ENCODE measurements at places on chromosomes 7 and 10.

DNA sequence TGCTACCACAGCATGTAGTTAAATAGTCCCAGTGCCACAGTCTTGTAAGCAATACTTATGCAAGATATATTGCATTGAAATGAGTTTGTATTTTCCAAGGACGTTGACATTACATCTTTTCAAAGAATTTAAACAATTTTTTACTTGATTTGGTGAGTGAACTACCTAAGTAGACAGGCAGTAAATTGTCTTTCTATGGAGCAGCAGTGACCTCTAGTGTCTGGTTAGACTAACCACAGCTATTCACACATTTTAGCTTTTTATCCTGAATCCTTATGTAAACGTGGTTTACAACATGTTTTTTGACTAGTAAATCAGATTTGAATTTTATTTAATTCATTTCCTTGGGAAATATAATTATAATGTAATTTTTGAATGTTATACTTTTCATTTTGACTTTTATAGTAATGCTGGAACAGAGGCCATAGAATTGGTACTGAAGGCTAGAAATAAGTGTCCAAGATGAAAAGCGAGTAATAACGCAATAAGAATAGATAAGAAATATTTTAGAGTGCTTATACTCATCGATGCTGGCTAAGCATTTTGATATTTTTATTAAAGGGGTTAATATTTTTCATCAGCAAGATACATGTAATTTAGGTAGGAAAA is 5.6 kb downstream of the LRRTM3 start:
- DNase-seq: no peak

DNA sequence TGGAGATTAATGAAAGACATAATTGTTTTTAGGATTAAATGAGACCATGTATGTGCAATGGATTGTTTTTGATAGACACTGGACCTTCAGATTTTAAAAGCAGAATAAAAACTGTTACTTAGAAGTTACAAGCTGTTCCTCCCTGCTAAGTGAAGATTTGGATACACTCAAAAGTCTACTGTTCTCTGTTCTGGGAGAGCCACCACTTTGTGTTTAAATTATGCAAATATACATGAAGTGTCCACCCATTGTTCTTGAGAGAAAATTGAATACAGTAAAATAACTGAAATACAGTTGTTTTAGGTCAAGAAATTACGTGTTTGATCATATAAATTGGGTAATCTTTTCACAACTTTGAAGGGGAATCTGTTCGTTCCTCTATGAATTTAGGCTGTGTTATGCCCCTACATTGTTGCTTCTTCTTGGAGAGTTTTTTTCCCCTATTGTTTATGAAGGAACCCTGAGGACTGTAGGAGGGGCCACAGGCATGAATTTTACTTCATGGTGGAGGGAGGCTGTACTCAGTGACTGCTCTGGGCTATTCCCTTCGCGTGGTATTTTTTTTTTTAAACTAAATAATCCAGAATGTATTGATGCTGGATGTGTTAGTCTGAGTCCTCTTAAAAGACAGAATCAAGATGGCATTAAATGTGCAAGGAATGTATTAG is 18.6 kb upstream of the VCL start:
- DNase-seq: no peak

- DNase-seq: no peak
Observed at GRCh38 chr10:92742331-92743228, 52.8 kb downstream of the HHEX start.

- DNase-seq: no peak
Observed at GRCh38 chr7:18655506-18655905, 160.0 kb downstream of the HDAC9 start.

- DNase-seq: no peak
Observed at GRCh38 chr7:90657481-90657880, 61.4 kb downstream of the CDK14 start.

- no peak for DNase-seq
Observed at GRCh38 chr10:72173619-72174296, 42.1 kb upstream of the ANAPC16 start.

GRCh38 chr10:15387021-15387420 is 15.9 kb upstream of the FAM171A1 start:
- no peak for DNase-seq

DNA sequence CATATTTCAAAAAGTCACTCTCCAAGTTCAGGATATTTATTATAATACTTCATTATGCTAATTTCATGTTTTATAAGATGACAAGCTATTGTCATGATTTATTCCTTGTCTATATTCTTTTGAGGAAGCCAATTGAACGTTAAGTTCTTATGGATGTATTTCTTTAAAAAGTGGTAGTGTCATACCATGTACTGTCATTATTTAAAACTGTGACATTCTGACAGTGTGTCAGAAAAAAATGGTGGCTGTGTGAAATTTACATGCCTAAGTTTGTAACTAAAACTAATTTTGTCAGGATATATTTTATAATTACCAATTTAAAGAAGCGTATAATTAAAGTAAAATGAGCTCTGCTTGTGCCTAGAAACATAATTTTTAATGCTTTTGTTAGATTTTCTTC is 158.9 kb upstream of the HDAC9 start:
- no peak for DNase-seq

GRCh38 chr7:111264981-111265380 is 174.1 kb downstream of the LRRN3 start:
- no peak for DNase-seq

- peak; percentile 42 for DNase-seq
Observed at GRCh38 chr10:69801094-69801433, 642 bp upstream of the COL13A1 start.

- DNase-seq: no peak
Observed at GRCh38 chr10:61860964-61861758, 40.3 kb upstream of the ARID5B start.

GRCh38 chr7:35549781-35550180 is 145.2 kb downstream of the HERPUD2 start:
- DNase-seq: no peak

DNA sequence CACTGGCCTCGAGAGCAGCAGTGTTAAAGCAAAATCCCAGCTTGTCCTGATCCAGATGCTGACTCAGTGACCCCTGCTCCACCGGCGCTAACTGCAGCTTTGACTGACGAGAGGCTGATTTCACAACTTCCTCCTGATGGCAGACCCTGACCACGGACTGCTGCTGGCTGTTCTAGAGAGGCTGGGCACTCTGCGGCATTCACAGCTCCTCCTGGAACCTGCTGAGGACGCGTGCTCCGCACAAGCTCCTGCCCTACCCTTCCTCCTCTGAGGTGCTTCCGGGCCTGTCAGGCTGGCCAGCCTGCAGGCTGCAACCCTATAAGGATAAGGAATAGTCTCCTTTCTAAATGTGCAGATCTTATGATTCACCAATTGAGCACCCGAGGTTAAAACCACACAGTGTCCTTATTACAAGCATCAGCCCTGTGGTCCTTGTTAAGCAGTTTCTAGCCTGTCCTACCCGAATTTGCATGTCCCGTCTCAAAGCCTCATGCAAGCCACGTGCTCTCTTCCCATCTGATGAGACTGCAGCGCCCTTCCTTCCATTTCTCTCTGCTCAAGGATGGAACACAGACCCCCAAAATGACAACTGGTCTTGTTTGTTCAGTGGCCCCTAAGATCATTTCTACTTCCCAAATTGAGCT is 35.5 kb upstream of the NCAPG2 start:
- no peak for DNase-seq

- DNase-seq: no peak
Observed at GRCh38 chr10:34399013-34399412, 416.1 kb downstream of the PARD3 start.

DNA sequence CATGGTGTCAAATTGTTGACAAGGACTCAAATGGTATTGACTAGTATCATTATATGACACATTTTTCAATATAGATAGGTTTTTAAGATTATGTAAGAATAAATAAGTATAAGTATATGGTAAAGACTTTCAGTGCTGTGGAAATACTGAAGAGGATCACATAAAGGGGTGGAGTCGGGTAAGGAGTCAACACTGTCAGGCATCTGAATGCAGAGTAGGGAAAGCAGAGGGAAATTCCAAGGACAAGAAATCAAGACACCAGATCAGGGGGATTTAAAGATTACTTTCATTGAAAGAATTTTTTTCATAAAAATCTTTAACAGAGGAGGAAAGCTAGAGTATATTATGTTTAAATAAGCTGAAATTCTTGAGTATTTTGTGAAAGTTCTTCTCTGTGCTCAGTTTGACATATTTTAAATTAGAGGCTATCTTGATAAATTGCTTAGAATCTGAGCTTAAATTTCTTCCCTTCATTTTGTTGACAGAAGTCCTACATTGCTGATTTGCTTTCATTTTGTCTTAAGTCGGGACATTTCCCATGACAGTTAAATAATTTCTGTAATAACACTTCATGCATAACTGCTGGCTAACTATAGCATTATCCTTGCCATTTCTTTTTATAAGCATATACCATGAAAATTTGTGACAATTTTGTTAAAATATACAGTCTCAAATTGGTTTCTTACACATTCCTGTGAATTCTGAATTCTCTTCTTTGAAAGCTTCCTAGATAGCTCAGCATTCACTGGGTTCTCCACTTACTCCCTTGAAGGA is 244.3 kb downstream of the PRKG1 start:
- DNase-seq: no peak

- DNase-seq: no peak
Observed at GRCh38 chr7:99221866-99222265, 14.0 kb upstream of the KPNA7 start.

DNA sequence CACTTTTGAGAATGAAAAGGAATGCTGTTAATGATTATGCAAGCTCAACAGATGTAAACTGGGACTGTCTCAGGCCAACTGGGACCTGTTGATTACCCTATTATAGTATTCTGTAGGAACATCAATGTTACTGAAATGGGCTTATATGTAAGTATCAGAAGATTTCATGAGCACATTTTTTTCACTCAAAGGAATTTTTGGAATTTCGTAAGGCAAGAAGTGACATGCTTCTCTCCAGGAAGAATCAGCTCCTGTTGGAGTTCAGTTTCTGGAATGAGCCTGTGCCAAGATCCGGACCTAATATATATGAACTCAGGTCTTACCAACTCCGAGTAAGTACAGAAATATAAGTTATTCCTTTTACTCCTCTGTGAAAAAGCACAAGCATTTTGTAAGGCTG is 19.2 kb downstream of the NIPSNAP2 start:
- no peak for DNase-seq

DNA sequence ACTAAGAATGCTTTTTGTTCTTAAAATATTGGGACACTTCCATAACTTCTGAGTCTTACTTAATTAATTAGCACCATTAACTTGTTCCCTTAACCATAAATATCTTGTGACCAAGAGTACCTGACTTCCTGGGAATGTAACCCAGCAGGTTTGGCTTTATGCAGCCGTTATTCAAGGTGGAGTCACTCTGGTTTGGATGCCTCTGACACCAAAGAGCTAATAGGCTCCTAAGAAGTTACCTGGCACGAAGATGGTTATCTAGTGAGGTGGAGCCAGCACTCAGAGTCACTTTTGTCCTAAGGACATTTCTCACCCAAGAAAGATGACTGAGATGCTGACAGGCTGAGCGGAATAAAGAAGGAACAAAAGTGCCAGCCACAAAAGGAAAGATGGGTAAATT is 172.3 kb downstream of the C1GALT1 start:
- no peak for DNase-seq

DNA sequence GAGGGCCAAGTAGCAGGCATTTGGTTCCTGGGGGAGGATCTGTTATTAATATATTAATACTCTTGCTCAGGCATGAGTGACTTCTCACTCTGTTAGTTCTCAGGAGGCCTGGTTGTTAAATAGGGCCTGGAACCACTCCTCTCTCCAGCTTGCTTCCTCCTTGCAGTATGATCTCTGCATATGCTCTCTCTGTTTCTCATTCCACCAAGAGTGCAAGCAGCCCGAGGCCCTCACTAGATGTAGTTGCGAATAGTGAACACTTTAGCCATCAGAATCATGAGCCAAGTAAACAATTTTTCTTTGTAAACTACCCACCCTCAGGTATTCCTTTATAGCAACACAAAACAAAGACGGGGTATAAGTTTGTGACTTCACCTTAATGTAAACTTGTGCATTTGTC is 784.3 kb downstream of the DNAJB9 start:
- DNase-seq: no peak

GRCh38 chr10:132446661-132447445 is 49.9 kb downstream of the PWWP2B start:
- DNase-seq: peak; percentile 68

DNA sequence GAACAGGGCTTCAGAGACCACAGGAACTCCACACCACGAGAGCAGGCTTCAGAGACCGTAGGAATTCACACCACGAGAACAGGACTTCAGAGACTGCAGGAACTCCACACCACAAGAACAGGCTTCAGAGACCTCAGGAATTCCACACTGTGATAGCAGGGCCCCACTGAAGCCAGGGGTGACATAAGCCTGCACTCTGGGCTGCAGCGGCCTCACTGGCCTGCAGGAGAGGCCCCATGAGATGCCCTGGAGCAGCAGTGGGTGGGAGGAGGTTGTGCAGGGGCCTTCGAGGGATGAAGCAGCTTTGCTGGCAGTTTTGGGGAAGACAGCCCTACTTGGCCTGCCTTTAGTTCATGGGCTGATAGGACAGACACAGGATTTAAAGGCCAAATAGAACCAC is 614.7 kb downstream of the PTPRN2 start:
- no peak for DNase-seq

GRCh38 chr7:14635955-14636354 is 266.6 kb downstream of the DGKB start:
- no peak for DNase-seq

GRCh38 chr10:109922976-109923921 is at the start of gene XPNPEP1:
Gene XPNPEP1, minus strand, starts transcription at chr10:109923511. Its CDS starts 78 bp downstream, at chr10:109923433.
- peak; percentile 73 for DNase-seq

DNA sequence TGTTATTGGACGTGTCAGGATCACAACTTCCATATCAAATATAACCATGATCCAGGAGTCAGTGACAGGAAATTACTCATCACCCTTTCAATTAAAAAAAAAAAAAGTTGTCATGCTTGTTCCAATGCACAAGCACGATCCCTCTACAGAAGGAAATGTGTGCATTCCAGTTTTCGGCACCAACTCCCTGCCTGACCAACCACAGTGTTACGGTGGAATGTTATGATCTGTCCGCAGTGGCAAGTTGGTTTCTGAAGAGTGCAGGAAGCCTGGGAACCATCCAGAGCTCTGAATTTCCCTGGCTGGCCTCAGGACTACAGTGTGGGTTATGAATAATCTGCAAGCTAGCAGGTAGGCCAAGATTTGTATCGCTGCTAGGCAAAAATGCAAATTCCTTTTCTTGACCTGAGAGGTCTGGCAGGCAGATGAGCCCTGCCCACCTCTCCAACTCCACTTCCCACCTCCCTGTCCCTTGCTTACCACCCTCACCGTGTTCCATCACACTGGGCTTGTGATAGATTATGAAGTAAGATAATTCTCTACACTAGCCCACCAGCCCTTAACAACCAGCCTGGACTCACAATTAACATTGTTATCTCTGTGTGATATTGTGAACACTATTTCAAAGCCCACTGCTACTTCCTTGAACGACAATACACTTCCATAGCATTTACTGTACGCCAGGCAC is 20.4 kb downstream of the FRMPD2 start:
- no peak for DNase-seq

DNA sequence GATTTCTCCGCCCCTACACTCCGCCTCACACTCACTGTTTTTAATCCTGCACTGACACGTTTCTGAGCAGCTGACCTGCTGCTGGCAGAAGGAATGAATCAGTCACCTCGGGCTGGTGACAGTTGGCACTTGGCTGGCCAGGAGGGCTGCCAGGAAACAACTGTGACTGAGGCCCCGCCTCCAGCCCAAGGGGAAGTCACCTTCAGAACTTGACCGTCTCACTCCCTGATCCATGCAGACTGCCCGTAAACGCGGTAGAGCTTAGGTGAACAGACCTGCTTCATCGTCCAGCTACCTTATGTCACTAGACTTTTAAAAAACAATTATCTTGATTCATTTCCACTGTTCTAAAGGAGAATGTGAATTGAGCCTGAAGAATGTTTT is 107.5 kb downstream of the DOCK1 start:
- DNase-seq: no peak

- DNase-seq: no peak
Observed at GRCh38 chr10:78689584-78689935, 379.2 kb upstream of the ZMIZ1 start.
